T-helper 2 cell (primary cell): ENCODE measurements at places on chromosomes 6 and 20.

DNA sequence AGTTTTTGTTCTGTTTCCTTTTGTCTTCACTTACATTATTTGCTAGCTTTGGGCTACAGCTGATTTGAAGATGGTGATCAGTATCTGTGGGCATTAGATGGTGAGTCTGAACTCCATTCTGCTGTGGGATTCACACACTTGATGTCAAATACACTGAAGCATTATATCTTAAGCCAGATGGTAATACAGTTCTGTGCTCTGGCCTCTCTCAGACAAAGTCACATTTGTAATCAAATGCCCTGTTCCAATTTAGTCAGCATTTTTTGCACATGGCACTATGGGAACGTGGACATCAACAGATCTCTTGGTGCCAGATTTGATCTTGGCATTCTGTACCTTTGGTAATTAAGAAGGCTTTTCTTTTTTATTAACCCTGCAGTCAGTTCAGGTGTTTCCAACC is 56.0 kb downstream of the SASH1 start:
- no peak for DNase-seq

GRCh38 chr20:2815242-2815900 is 584 bp downstream of the C20orf141 start:
- no peak for DNase-seq

- DNase-seq, result no peak
Measured at GRCh38 chr20:54650052-54650719, 174.8 kb downstream of the DOK5 start.

GRCh38 chr6:6494677-6495076 is 93.8 kb upstream of the LY86 start:
- no peak for DNase-seq

DNA sequence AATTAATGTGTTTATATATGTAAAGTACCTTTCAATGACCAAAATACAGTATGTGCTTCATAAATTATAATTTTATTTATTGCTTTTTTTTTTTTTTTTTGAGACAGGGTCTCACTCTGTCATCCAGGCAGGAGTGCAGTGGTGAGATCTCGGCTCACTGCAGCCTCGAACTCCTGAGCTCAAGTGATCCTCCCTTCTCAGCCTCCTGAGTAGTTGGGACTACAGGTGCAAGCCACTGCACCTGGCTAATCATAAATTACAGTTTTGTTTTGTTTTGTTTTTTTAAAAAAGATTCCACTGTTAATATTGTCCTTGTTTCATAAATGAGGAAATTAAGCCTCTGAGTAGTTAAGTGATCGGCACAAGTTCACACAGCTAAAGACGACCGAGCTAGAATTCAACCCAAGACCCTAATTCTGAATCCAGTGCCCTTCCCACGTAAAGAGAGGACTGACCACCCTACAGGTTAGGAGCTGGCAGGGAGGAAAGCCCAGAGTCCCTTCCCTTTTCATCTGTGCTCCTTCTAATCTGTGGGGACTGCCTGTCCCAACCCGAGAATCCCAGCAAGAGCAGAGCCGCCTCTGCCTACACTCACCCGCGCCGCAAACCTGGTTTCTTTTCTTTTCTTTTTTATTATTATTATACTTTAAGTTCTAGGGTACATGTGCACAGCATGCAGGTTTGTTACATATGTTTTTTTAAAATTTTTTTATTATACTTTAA is 8.5 kb upstream of the GDF5 start:
- DNase-seq, result no peak

- peak; percentile 81 for DNase-seq
Measured at GRCh38 chr6:16836144-16836981, 75.1 kb upstream of the ATXN1 start.

GRCh38 chr20:42173440-42173839 is 555.3 kb upstream of the CHD6 start:
- no peak for DNase-seq

DNA sequence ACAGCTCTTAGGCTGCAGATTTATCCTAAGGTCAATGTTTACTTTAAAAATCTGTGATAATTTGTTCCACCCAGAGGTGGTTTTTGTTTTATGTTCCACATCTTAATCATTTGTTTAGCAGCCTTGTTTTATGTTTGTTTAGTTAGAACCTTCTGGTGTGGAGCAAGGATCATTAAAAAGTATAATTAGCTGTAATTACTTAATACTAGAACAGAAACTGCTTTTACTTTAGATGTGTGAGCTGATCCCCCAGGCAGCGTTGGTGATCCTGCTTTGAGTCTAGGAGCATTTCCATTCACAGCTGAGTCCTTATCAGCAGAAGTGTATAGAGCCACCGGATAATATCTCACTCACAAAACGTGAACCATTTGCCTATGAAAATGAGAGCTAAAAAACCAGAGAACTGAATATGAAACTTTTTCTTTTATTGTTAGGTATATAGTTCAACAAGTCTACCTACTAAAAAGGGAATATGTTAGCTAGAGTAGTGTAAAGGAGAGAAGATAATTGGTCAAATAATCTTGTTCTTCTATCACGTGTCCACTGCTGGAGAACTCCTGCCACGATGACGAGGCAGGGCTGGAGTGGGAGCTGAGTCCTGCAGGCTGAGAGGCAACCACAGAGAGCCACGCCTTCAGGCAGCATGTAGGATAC is 78.5 kb downstream of the TRMT11 start:
- DNase-seq, result no peak

DNA sequence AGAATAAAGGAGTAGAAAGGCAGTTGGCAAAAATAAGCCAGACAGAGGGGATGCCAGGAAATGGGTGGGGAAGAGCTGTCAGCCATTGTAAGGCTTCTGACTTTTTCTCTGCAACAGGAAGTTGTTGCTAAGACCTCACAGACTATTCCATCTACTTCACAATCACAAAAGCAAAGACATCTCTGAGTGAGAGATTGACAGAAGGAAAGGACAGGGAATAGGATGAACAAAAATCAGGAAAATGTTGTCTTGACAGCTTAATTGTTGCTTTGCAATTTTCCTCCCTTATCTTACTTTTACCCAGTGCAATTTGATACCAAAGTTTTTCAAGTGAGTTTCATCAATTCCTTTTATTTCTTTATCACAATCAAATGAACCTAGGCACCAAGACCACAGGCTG is 291.2 kb downstream of the CBLN4 start:
- DNase-seq, result no peak

- DNase-seq, result no peak
Measured at GRCh38 chr6:121660277-121660676, 224.8 kb downstream of the GJA1 start.

GRCh38 chr20:41137614-41138474 is 501 bp downstream of the PLCG1 start:
- peak; percentile 66 for DNase-seq

DNA sequence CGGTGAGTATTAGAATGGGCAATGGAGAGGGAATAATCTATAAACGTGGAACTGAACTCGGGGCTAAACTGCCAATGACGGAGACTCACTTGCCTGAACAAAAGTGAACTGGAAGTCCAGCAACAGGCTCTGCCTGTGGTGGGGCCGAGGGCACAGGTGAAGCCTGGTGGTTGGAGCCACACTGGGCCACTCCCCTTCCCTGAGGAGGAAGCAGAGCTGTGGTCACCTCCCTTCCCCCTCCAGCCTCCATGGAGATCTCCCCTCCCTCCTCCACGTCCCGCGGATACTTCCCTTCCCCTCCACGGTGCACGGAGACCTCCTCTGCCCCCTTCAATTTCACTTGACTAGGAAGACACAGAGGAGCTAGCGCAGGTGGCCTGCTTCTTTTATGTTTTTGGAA is 14.7 kb upstream of the DSP start:
- DNase-seq, result no peak

DNA sequence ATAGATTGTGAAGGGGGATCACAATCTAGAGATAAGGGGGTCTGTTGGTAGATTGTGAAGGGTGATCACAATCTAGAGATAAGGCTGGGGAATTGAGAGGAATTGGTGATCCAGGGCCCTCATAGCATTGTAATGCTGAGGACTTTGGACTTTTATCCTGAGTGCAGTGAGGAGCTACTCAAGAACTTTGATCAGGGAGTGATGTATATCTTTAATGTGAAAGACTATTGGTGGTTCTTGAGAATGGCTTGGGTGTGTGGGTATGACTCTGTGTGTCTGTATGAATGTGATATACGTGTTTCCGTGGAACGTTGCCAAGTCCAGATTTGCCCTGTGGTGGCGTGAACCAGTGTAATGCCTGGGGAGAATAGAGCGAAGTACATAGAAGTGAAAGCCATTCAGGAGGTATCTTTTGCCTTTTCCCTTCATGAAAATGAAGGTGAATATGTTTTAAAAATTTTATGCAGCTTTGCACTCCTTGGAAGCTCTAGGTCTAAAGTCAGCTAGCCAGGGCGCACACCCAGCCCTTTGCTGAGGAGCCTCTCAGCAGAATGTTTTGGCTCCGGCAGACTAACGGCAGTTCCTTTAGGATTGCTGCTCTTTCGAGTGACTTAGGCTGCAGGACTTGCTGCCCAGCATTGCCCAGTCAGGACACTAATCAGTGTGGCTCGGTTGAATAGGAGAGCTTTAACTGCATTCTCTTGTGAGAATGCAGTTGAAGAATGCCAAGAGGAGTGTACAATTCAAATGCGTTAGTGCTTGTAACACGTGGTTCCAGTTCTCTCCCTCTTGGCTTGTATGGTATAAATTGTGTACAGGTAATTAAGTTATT is 3.5 kb downstream of the ZFAND3 start:
- no peak for DNase-seq

- no peak for DNase-seq
Measured at GRCh38 chr6:57267586-57268293, 45.6 kb upstream of the RAB23 start.

GRCh38 chr6:139149383-139149782 is 14.5 kb downstream of the HECA start:
- DNase-seq, result no peak

DNA sequence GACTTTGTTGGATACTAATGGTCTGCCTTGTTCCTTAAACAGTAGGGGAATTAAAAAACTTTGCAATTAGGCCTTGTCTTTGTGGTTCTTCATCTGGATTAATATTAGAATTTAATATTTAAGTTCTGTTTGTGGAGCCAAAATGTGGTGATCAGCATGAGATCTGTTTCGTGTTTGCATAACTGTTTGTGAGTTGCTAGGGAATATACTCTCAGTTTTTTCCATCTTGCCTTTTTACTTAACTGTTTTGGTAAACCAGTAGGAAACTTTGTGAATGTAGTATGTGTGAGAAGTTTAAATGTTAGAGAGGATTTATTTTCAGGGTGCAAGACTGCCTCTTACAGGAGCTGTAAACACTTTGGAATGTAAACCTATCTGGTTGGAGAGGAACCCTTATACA is 35.6 kb downstream of the LRRC1 start:
- DNase-seq, result no peak

DNA sequence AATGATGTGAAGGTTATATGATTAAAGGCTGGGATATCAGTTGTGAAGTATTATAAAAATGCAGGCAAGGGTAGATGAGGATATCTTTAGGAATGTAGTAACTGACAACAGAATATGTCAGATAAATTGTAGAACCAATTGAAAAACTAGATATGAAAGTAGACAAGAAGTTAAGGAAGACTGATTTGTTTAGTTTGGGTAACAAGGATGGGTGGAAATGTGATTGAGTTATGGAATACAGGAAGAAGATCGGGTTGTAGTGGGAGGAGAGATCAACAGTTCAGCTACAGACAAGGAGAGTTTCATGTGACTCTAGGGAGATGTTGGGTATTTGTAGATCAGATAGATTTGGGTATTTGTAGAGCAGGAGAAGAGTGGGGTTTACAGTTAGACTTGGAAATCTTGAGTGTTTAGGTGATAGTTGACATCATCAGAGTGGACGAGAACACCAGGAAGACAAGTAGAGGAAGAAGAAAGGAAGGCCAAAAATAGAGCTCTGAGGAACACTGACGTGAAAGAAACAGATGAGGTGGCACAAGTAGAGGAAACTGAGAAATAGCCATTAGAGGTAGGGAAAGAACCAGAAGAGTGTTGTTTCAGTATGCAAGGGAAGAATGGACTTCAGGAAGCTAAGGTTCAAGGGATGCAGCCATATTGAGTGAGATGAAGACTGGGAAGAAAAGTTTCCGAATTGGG is 12.1 kb upstream of the TSPYL1 start:
- DNase-seq, result no peak

- DNase-seq, result no peak
Measured at GRCh38 chr20:53382263-53382844, 211.3 kb downstream of the ZNF217 start.

DNA sequence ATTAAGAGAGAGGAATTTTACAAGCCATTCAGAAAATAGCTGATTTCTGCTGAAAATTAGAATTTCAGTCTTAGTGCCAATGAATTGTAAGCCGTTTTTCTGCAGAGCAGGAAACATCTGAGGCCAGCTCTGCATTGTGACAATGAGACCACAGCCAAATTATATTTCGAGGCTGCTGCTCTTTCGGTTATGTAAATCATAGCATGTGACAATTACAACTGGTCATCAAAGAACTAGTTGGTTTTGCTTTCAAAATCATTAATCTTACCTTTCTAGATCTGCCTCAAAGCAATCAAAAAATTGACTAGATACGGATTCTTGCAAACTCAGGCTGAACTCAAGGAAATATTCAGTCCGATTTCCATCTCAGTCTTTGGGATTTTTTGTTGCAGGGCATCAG is 33.4 kb upstream of the INSM1 start:
- no peak for DNase-seq

DNA sequence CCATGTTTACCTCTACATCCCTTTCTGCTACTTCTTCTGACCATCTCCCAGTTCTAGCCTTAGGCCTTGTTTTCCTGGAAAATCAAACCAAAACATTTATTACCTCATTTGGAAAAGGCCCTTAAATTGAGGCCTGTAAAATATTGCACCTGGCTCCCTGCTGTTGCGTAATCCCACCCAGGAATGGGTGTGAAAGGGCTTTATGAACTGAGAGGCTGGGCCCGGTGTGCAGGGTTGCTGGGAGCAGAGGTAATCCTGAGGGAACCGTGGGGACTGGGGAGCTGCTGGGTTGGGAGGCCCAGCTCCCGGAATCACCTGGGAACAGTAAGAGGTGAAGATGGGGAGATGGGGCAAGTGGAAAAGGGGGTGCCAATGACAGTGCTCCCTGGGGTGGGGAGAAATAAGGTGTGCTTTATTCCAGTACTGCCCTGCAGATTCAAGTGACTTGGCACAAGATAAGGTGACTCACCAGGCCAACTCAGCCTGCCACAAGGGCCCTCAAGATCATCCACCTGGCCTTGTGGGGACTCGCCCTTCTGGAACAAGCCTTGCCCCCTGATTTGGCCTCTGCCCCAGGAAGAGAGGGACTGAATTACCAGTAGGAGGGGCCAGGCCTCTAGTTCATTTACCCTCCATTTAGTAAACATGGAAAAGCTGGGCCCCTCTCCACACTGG is 44.2 kb downstream of the KCNK5 start:
- DNase-seq, result no peak

GRCh38 chr6:1589208-1589607 is 20.5 kb upstream of the FOXC1 start:
- no peak for DNase-seq

DNA sequence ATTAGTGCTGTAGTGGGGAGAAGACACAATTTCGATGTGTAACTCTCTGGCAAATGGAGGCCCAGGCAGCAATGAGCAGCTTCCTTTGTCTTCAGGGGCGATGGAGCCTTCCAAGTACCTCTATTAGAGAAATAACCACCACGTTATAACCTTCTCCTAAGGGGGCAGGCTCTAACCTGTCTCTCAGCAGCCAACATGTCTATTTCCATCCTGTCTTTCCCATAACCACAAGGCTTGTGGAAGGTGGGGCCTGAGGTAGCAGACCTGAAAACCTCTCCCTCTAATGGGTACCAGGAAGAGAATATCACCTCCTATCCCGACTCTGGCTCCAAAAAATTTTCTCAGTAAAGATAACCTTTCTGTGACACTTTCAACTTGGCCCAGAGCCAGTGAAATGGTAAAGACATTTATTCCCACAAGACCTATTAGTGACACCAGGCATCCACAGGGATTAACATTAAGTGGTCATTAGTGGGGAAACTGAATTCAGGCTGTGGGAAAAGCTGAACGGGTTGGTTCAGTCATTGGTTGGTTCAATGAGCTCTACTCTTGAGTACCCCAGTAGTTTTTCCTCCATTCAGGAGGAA is 4.0 kb downstream of the PEX6 start:
- no peak for DNase-seq
